ENCODE measurements at places on chromosomes 6 and 20.

- DNase-seq = no peak
These were observed 18.5 kb downstream of the GRM1 start for GRCh38 chr6:146047371-146047770.

DNA sequence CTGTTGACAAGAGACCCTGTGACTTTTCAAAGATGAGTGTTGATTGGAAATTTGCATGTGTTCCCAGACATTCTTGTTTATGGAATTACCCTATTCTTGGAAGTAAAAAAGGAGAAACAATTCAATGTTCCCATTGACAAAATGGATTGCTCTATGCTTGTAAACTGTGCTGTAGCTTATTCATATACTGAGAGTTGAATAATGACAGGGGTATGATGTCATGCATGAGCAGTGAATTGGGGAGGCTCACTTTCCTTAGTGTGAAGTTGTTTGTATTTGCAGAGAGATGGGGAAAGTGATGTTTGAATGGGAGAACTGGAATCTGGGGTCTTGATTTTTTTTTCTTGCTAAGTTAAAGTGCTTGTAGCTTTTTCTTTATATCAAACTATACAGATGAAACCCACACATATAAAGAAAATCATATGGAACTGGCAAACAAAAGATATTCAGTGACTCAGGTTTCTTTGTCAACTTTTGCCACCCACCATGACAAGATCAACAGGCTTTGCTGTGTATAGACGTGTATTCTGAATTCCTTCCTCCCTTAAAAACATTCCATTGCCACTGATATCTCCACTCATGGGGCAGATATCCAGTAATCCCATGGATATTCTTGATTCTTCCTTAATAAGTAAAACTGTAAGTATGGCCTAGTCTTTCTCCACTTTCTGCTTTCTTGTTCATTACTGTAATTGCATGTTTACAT is 97.8 kb upstream of the JAG1 start:
- no peak for DNase-seq

- DNase-seq = no peak
These were observed 112.4 kb downstream of the SLX4IP start for GRCh38 chr20:10547276-10548114.

DNA sequence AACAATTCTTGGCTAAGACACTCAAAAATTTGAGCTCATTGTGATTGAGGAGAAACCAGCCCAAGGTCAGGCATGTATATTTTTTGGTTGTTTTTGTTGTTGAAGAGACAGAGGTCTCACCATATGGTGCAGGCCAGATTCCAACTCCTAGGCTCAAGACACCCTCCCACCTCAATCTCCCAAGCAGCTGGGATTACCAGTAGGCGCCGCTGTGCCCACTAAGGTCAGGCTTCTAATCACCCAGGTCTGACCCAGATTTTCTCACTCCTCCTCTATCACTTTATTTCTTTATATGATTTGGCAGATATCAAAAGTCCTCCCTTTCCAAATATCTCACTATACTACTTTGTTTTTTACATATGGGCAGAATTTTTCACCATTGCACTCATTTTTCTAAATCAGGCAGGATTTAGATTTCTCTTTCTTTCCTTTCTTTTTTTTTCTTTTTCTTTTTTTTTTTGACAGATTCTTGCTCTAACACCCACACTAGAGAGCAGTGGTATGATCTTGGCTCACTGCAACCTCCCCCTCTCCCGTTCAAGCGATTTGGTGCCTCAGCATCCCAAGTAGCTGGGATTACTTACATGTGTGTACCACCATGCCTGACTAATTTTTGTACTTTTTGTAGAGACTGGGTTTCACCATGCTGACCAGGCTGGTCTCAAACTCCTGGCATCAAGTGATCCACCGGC is 1.7 kb upstream of the C6orf141 start:
- peak; percentile 24 for DNase-seq
